Posterior cingulate gyrus (tissue), 11 donors: ENCODE measurements at places on chromosomes 2 and 18.

GRCh38 chr2:63872571-63873328 is 31.1 kb downstream of the UGP2 start:
- DNase-seq = no peak

- no peak for DNase-seq
Measured at GRCh38 chr2:182630207-182630606, 85.8 kb upstream of the DNAJC10 start.

DNA sequence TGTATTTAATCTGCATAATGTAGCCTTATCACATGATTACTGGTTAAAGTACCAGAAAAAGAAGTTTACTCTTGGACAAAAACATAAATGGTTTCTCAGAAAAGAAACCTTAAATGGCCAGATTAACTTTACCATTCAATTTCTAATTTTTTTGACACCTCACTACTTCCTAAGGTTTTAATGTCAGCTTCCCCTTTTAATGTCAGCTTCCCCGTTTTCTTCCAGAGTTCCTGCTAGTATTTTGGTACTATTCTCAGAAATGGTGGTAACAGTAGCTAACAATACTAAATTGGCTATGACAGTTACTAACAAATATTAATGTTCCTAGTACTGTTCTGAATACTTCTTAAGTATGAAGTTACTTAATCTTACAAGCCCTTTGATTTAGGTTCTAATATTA is 22.4 kb upstream of the SLC8A1 start:
- no peak for DNase-seq

- peak; percentile 40 for DNase-seq
Measured at GRCh38 chr2:165427686-165428085, 41.8 kb upstream of the CSRNP3 start.

- DNase-seq = no peak
Measured at GRCh38 chr2:216504376-216504762, 5.7 kb downstream of the RPL37A start.
